Osteocyte (in vitro differentiated cells): ENCODE measurements at places on chromosomes 5 and 9.

DNA sequence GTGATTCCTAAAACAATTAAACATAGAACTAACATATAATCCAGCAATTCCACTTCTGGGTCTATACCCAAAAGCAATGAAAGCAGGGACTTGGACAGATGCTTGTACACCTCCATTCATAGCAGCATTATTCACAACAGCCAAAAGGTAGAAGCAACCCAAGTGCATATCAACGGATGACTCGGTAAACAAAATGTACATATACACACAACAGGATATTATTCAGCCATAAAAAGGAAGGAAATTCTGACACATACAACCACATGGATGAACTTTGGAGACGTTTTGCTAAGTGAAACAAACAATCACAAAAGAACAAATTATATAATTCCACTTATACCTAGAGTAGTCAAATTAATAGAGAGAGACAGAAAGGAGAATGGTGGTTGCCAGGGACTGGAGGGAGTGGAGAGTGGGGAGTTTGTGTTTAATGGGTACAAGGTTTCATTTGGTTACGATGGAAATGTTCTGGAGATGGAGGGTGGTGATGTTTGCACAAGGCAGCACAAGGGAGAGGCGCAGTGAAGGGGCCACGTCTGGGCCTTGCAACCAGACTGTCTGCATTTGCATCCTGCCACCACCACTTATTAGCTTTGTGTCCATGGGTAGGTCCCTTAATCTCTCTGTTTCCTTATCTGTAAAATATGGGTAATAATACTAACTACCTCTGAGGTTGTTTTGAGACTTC is 36.3 kb upstream of the RLN1 start:
- no peak for DNase-seq

GRCh38 chr9:112665347-112665746 is 52.6 kb downstream of the INIP start:
- no peak for DNase-seq

- DNase-seq = no peak
These were observed 31.4 kb downstream of the CHSY3 start for GRCh38 chr5:129935626-129936025.

DNA sequence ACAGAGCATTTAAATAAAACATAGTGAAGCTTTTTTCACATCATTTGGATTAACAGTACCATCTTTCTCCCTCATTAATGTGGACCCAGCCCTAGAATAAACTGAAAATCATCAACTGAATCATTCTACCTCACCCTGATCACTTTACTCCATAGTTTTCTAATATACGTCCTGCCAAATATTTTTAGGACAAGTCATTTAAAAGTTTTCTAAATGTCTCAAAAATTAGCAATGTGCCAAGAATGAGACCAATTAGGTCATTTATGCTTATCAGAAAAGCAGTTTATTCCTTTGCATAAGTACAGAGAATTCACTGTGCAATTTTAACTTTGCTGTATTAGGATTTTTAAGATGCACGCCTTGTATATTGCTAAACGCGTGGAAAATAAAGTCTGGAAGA is 284.4 kb downstream of the PIK3R1 start:
- DNase-seq = no peak

- DNase-seq = no peak
These were observed 15.9 kb downstream of the EFNA5 start for GRCh38 chr5:107654827-107655226.

- DNase-seq = no peak
These were observed 133.9 kb upstream of the ADRA1B start for GRCh38 chr5:159782197-159782994.

- no peak for DNase-seq
These were observed 126.8 kb upstream of the PCA3 start for GRCh38 chr9:76637416-76637815.

- DNase-seq = no peak
These were observed 21.0 kb upstream of the FAM151B start for GRCh38 chr5:80466669-80467485.
